ENCODE measurements at places on chromosomes 4 and X.

GRCh38 chrX:2301901-2302300 lies 198.9 kb downstream of the DHRSX start:
- no peak for DNase-seq

DNA sequence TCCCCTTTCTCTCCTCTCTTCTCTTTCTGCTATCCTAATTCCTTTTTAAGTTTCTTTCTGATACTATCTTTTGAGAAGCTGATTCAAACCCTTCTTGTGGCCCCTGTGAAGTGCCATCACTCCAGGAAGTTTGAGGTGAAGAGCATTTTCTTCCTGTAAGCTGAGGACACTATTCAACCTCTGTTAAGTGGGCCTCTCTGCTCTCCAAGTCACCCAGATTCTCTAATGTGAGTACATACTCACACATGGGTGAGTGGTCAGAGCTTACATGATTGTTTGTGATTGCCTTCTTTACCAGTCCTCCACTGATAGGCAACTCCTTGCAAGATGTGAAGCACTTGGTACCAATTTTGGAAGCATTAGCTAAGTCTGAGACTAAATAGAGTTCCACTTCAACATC lies 18.4 kb upstream of the SMIM10L2A start:
- DNase-seq: no peak

- no peak for DNase-seq
Observed at GRCh38 chr4:186404562-186405134, 138.7 kb downstream of the F11 start.

GRCh38 chr4:122212880-122213279 lies 60.7 kb downstream of the BLTP1 start:
- DNase-seq: no peak

DNA sequence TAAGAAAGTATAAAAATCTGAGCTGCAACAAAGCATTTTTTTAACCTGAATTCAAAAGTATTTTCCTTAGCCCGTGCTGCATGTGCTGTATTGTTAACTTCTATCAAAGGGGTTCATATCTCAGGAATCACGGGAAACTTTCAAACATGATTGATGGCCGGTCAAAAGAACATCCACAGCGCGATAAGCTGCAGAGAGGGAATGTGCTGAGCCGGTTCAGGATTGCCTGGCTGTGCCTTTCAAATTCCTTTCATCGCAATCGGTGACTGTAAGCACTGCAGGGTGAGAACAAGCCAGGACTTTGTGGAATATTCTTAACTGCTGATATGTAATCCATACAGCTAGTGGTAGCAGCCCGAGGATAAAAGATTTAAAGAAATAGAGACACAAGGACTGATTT lies 210.9 kb upstream of the NOCT start:
- DNase-seq: no peak

- no peak for DNase-seq
Observed at GRCh38 chrX:109709129-109709631, 23.9 kb downstream of the ACSL4 start.

- DNase-seq: no peak
Observed at GRCh38 chrX:2642791-2643190, 48.3 kb upstream of the CD99 start.
